Forelimb muscle (tissue), 1 donor: ENCODE measurements at places on chromosomes 3 and 15. TPM values are rescaled to one million over a fixed set of nuclear protein-coding genes. Genes with fewer than 3 reads are reported as not detected.

- no peak for DNase-seq
Measured at GRCh38 chr3:94440767-94441493, 378.1 kb downstream of the NSUN3 start.

DNA sequence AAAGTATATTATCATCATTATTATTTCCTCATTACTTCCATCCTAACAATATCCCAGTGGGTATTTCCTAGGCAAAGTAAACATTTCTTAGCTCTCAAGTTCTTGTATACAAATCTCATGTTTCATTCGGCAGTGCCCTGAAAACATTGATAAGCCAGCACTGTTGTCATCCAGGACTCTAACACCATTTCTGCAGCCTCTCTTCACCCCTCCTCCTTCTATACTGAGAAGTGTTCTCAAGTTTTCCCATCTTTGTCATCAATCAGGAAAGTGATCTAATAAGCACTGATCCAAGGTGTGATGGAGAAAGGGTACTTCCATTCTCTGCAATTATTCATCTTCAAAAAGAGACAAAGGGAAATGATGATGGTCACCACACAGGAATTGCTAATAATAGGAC is 168.4 kb upstream of the CCDC54 start:
- DNase-seq = no peak

DNA sequence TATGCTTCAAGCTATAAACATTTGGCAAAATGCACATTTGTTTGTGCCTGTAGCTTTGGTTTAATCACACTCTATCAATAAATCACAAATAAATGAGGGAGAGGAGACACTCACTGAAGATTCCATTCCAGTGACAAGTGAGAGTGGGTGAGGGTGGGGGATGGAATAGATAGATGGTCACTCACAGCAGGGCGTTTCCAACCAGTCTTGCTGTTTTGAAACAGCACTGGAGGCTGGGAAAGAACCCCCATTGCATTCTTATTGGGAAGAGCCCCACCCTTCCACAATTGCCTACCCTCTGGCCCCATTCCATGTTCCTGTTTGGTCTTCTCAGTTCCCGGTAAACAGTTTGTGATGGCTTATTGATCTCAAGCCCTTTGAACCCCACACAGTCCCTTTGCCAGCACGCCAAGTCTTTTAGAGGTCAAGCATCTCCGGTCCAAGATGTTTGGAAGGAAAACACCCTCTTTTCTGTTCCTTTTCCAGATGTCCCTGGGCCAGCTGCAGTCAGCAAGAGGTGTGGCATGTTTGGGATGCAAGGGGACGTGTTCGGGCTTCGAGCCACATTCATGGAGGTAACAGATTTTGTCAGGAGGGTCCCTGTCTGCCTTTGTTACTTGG is 30.7 kb downstream of the LMCD1 start:
- no peak for DNase-seq

GRCh38 chr15:89034305-89034704 is 54.0 kb upstream of the ABHD2 start:
- peak; percentile 31 for DNase-seq

- DNase-seq = no peak
Measured at GRCh38 chr15:96042734-96043224, 287.7 kb upstream of the NR2F2 start.

BCL2A1 gene
- polyA plus RNA-seq = 0.28 TPM

TMC3 gene
- 0.08 TPM for polyA plus RNA-seq
